ENCODE measurements at places on chromosomes 3 and 15.

DNA sequence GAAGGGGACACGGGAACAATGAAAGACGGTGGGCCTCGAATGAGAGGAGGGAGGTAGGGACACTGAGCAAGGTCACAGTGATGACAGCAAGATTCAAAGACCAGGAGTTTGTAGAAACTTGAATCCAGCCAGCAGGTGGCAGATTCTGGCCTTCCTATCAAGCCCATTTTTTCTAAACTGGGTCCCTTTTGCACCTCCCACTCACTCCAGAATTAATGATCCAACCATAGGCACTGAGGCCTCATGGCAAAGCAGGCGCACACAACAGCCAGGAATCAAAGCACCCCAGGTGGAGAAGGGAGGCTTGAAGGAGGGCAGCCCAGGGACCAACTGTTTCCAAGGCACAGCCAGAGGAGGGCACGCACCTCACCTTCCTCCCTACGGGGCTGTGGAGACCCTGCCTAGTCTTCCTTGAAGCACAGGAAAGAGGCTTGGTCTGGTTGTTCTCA, 90.2 kb downstream of the ANP32A start:
- DNase-seq = no peak

DNA sequence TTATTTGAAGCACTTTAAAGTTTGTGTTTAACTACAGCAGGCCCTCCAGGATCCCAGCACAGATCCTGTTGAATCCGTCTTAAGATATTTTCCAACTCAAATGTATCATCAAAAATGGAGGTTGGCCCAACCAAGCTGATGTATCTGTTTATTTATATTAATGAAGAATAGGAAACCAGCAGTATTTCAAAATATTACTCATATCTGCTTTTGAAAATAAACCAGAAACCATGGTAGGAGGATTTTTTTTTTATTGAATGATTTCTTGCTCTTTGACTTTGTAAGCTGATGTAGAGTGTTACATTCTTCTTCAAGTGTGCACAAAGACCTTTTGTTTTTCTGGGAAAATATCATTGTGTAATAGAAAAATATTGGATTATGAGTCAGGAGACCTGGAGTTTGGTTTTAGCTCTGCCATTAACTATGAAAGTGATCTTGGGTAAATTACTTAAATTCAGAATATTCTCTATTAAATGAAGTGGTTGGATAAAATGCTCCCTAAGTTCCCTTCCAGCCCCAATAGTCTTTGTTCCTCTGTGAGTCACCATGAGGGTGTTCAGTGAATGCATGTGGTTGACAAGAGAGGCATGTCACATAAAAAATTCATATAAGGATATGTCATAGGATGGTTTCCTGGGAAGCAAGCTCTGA, 221.3 kb upstream of the GAP43 start:
- DNase-seq = no peak

DNA sequence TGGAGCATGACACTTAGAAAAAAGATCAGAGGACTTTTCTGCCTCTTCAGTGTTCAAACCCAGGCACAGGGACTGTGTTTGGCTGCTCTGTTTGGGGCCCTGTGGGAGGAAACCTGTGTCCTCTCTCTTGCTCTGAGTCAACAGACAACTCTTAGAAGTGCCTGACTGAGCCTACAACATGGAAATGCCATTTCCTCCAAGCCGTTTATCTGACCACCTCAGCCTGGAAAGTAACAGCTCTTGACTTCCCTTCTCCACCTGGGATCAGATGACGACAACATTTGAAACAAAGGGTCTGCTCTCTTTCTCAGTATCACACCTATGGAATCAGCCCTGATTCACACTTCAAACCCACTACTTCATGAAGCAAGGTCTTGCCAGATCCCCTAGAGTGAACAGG, 91.3 kb upstream of the CTDSPL start:
- no peak for DNase-seq

- no peak for DNase-seq
Observed at GRCh38 chr3:195135917-195136316, 135.0 kb downstream of the XXYLT1 start.

DNA sequence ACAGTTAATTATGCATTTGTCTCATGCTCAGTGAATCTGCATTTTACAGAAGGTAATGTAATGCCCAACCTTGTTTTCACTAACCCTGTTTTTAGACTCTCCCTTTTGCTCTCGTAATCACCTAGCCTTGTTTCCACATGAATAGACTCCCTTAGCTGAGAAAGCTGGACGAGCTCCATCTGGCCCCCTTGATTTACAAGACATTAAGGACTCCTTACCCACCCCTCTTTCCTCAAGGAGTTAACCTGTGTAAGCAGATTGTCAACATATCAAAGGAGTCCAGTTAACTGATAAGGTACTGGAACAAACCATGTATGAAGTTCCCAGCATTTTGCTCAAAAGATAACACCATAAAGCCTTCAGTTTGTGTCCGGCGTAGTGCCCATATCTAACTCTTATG, 99.6 kb downstream of the VPS8 start:
- no peak for DNase-seq

DNA sequence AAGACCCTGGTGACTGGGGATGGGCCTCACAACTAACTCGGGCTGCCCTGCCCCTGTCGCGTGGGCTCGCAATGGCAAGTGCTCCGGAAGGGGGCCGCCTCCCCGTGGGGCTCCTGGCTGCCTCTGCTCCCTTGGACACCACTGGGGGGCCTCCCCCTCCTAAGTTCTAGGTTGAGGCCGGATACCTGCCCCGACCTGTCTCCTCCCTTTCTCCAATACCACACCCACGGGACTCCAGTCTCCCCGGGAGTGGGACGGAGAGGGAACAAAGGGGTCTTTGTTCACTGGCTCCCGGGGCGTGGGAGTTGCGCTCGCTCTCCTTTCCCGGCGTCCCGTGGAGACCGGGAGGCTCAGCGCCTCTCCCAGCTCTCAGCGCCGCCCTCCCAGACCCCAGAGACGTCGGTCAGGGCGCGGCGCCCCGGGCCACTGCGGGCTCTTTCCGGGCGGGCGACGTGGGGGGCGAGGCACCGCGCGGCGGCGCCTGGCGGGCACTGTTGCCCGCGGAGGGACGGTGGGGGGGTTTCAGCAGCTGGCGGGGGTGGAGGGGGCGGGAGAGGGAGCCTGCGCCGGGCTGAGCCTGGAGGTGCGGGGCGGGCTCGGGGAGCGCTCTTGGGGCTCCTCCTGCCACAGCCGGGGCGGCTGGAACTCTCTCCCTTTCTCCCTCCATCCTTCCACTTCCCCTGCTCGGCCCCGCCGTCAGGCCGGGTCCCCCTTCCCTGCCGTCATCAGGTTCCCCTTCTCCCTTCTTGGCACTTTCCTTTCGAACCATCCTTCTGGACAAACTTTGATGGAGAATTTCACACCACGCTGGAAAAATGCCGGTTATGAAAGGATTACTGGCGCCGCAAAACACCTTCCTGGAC, at the start of gene KCNH8:
TSS of gene KCNH8 (plus strand) at position 606 of the 863 bp plus-strand sequence. CDS start at position 816, 210 bp downstream.
- no peak for DNase-seq

All from effector CD4-positive, alpha-beta T cell (primary cell).